ENCODE measurements at places on chromosomes 3 and 15.

DNA sequence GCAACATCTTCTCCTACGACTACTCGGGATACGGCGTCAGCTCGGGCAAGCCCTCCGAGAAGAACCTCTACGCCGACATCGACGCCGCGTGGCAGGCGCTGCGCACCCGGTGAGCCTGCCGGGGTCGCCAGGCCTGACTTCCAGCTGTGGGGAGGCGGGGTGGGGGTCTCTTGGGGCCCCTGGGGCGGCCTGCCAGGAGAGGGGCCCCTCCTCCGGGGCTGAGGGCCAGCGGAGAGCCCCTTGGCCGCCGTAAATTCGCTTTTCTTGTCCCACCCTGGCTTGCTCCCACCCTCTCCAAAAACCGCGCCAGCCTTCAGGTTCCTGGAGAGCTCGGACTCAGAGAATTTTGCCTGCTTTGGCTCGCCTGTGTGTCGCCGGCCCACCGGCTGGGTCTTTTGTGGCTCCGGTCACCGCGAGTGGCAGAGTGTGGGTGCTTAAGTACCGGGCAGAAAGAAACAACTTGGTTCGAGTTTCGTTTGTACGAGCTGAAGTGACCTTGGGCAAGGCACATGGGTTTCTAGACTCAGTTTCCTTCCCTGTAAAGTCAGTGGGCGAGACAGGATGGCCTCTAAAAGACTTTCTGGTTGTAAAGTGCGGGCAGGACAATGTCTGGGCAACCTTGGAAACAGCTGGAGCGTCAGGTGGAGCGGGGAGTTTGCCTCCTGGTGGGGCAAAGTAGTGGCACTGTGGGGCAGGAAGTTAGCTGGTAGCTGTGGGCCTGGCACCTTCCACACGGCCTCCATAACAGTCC, 976 bp downstream of the ABHD17C start:
- DNase-seq = no peak

GRCh38 chr3:178560759-178561158, 24.5 kb downstream of the KCNMB2 start:
- no peak for DNase-seq

DNA sequence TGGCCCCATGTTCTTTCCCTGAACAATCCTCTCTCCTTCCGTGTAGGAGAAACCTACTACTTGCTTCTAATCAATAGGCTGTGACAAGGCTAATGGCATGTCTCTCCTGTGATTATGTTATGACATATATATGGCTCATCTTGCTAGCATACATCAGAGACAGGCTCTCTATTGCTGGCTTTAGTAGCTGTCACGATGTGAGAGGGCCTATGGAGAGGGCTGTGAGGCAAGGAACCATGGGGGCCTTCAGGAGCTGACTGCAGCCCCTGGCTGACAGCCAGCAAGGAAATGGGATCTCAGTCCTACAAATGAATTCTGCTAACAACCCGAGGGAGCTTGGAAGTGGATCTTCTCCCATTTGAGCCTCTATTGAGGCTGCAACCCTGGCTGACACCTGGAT, 96.3 kb downstream of the EOMES start:
- no peak for DNase-seq

GRCh38 chr3:134377896-134378295, 3.6 kb upstream of the AMOTL2 start:
- DNase-seq = no peak

DNA sequence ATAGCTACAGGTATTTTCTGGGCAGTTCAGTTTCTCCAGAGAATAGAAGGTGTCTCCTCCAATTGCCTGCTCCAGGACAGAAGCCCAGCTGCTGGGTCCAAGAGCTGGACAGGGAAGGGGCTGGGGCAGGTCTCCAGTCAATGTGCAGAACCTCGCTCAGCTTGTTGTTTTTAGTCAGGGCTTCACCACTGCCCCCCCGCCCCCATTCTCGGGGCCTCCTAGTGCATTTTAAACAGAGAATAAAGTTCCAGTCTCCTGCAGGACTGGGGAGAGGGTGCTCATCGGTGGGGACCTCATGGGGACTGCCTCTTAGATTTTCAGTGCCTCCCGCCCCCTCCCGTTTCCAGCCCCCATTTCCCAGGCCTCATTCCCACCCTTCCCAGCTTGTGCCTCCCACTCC, 216.6 kb downstream of the XXYLT1 start:
- no peak for DNase-seq

GRCh38 chr3:52493232-52494017, 1.7 kb upstream of the STAB1 start:
- no peak for DNase-seq

DNA sequence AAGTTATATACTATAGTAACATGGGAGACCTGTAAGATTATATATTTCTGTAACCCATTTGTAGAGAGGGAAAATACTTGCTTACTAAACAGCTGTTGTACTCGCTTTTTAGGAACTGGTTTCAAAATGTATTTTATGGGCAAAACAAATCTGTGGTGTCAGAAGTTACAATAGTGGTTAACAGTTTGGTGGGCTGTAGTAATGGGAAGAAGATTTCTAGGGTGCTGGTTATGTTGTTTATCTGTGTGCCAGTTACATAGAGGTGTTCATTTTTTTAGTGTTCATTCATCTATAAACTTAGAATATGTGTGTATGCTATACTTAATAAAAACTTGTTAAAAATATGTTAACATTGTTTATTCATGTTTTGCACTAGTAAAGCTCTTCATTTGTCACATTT, 42.1 kb downstream of the RNF111 start:
- DNase-seq = no peak

DNA sequence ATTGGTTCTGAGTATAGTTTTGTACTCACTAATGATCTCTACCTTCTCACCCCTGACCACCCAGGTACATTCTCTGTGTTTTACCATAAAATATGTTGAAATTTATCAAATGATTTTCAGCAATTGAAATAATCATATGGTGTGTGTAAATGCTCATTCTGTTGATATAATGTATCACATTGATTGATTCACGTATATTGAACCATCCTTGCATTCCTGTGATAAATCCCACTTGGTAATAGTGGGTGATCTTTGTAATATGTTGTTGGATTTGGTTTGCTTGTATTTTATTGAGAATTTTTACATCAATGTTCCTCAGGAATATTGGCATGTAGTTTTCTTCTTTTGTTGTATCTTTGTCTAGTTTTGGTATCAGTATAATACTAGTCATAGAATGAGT, 1497.6 kb downstream of the OTOL1 start:
- no peak for DNase-seq

DNA sequence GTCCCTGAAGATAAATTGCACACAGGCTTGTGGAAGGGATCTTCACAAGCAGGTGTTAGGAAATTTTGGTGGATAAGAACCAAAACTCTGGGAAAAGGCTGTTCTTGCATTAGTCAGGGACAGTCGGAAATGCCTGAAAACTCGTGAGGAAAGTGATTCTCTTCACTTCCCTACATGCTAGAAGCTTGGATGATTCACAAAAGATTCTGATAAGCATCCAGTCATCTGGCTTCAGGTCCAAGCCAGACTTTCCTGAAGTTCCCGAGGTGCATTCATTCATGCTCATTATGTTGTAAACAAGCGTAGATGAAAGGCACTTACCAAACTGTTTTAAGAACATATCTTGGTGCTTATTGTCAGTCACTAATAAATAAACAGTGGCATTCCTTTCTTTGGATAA, 1028.7 kb downstream of the NTRK3 start:
- no peak for DNase-seq

DNA sequence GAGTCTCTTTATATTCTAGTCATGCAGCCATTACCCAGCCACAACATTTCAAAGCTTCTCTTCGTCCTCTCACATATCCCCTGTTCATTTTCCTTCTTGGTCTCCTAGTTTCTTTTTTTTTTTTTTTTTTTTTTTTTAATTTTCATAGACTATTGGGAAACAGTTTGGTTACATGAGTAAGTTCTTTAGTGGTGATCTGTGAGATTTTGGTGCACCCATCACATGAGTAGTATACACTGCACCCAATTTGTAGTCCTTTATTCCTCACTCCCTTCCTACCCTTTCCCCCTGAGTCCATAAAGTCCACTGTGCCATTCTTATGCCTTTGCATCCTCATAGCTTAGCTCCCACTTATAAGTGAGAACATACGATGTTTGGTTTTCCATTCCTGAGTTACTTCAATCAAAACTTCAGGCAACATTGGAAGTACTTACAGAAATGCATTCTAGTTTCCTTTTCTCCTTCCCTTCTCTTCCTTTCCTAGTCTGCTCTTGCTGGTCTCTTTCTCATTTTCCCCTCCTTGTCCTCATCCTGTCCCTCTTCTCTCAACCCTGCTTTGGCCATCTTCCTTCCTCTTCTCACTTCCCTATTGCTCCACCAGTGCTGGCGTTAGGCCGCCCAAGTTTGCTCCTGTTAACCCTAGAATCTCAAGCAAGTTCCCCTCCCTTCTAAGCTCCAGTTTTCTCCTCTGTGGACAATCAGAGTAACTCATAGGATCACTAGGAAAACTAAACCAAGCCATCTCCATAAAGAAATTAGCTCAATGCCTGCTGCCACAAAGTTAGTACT, 4.8 kb downstream of the ATP8B4 start:
- DNase-seq = no peak

DNA sequence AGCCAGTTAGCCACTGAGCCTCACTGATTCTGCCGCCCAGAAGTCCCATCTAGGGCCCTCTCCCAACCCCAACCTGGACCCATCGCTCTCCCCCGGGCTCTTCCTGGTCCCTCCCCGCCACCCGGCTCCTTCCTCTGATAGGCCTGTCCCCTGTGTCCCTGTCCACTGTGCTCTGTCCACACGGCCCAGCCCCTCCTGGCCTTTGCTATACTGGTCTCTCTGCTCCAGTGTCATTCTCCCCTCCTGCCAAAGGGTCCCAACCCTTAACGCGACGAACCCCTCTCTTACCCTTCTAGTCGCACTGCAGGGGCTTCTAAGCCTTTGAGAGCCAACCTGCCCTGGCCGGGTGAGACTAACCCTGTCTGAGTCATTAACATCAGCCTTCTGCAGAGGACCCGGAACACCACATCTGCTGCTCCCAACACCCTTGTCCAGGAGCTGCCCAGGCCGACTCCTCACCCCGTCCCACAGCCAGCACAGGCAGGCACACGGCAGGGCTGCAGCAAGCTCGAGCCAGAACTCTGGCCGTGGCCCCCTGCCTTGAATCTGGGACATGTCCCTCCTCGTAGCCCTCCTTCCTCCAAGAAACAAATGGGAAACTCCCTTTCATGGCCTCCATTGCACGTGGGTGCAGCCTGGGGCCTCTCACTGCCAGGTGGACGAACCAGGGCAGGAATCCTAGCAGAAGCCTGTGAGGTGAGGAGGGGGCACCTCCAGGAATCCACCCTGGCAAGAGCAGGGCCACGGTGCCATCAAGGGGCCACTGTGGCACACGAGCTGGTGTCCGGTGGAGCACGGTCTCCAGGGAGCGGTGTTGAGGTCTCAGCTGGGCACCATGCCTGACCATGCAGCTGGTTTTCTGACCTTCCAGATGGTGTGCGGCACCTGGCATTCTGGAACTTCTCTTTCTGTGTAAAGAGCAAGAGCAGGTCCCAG, 140.9 kb upstream of the IQSEC1 start:
- no peak for DNase-seq

DNA sequence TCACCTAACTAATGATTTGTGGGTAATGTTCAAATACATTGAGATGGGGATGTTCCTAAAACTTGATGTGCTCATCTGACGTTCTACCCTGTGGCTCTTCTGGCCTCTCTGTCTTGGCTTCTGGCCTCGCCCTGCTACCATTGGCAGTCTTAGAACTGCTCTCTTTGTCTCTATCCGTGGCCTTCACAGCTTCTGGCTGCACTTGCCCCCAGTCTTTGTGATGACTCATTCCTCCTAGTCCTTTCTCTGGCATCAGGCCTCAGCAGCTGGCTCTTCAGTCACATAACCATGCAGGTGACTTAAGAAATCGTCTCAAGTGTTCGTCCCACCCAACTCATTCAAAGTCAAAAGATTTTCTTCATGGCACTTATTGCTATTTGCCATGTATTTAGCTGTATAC, 188.1 kb downstream of the BBX start:
- no peak for DNase-seq

DNA sequence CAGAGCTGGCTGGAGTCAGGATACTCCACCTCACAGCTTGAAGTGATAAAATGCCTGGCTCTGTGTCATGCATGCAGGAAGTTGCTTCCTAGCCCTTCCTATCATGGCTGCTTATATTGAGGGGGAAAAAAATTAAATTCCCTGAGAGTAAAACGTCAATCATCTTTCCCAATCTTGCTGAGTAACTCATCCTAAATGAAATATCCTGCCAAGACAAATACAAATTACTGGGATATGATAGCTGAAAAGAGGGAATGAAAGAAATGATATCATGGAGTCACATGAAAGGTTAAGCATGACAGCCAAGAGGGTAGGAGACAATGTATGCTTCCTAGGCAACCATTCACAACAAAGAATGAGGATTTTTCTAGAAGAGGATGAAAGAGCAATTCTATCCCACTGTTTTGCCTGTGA, 110.6 kb downstream of the ABI3BP start:
- DNase-seq = no peak

DNA sequence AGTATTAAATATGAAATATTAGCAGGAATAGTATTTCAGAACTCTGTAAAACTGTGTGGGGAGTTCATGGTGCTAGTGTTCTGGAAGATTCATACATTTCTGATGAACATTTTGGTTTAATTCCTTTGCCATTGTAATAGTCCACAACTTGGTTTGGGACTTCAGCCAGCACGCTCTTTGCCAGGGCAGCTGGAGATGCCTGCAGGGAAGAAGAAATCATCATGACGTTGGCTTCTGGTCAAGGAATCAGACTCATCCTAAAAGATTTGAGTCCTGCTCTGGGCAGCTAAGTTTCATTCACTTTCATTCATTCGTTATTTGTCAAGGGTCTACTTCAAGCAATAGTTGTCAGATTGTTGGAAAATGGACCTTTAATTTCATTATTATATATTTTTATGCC, 32.4 kb upstream of the MRPL3 start:
- no peak for DNase-seq

- DNase-seq = no peak
Observed at GRCh38 chr3:29067007-29067406, 213.9 kb upstream of the RBMS3 start.

- DNase-seq = no peak
Observed at GRCh38 chr15:42632105-42632675, 56.8 kb downstream of the STARD9 start.

DNA sequence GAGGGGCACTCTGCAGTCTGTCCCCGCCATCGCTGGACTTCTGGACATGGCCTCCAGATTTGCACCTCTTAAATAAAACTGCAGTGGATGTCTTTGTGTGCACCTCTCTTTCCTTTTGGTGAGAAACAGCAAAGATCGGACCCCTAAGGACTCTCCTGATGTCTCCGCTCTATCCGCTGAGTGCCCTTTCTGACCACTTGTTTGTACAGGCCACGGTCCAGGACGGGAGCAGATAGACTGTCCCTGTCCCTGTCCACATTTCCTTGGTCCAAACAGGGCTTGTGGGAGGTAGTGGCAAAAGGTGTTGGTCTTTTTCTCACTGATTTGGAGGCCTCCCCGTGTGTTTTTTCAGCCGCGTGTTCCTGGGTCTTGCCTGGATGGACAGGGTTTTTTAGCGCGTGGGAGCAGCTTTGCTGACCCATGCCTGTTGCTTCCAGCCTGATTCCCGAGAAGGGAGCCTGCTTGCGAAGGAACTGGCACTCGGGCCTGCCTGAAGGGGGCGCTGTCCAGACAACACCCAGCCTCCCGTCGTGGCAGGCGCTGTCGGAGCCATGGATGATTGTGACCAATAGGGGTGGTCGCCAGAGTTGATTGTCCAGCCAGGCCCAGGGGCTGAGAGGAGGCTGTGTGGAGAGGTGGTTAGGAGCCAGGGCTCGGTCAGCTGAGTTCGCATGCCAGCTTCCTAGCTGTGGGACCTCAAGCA, 13.2 kb upstream of the STAB1 start:
- DNase-seq = no peak

- DNase-seq = no peak
Observed at GRCh38 chr3:9736831-9737230, 5.3 kb downstream of the BRPF1 start.

Data from activated CD8-positive, alpha-beta memory T cell treated with anti-CD3 and anti-CD28 coated beads for 1 hour (primary cell).